ENCODE measurements at places on chromosomes 11 and 22.

DNA sequence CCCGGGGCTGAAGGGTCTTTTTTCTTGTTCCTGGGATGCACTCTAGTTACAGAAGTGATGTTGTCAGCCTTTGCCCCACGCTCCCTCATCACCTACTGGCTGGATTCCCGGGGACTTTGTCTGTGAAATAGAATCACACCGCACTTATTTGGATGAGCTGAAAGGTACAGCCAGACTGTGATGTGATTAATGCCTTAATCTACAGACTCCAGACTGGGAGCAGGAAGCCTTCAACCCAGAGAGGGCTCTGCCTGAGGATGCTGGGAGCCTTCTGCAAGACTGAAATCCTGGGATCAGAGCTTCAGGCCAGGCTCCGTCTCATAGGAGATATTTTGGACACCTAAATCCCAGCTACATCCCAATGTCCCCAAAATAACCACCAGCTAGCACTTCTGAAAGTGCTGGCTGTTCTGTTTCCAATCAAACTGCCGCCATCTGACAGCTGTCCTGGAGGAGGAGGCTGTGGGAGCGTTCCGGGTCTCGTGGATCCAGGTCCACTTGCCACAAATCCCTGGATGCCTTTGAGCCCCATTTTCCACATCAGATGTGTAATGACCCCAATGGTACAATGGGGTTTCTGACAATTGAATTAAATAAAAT is 688.5 kb downstream of the TBC1D22A start:
- no peak for DNase-seq

- DNase-seq = no peak
These were observed 21.6 kb upstream of the LMO1 start for GRCh38 chr11:8285228-8285627.

DNA sequence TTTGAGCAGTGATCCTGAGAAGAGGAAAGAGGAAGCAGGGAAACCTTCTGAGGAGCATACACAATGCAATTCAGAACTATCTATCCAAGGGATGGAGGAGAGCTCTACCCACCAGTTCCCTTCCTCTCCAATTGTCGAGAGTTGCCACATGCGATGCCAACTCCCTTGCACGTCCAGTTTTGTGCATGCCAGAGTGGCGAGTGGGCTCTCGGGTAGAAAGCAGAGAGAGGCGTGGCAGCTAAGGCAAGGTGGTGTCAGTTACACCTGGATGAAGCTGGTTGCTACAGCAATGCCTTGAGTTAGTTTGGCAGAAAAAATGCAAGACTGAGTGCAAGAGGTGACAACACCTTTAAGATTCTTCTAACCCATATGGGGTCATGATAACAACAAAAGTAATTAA is 420.4 kb upstream of the CCDC90B start:
- no peak for DNase-seq

GRCh38 chr22:42807185-42807584 is 49.9 kb downstream of the ARFGAP3 start:
- no peak for DNase-seq

GRCh38 chr11:66787934-66788758 is 55.1 kb upstream of the RCE1 start:
- DNase-seq = no peak

DNA sequence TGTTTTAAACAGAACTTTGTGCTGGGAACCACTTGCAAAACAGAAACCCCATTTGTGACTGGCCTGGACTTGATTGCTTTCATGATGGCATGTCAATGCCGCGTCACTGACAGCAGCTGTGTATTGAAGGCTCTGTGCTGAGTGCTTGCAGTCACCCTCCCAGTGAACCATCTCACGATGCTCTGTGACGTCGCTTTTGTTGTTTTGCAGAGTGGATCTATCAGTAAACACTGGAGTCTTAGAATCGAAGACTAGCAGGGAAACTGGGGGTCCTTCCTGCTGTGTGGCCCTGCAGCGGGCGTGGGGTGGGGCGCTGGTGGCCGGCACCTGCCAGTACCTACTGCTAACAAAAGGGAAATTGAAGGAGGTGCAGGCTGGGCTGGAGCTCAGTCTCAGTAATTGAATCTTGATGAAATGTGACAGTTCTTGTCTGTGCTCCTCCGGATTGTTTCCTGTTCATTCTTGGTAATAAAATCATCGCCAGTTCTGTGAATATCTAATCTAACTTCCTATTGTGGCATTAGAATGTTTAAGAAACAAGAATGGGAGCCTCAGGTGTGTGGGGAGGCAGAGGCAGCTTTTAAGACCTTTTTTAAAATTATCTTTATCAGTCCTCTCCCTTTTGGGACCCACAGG is 50.5 kb upstream of the PARVG start:
- DNase-seq = no peak

GRCh38 chr11:35029979-35030682 is 108.8 kb upstream of the CD44 start:
- DNase-seq = no peak

DNA sequence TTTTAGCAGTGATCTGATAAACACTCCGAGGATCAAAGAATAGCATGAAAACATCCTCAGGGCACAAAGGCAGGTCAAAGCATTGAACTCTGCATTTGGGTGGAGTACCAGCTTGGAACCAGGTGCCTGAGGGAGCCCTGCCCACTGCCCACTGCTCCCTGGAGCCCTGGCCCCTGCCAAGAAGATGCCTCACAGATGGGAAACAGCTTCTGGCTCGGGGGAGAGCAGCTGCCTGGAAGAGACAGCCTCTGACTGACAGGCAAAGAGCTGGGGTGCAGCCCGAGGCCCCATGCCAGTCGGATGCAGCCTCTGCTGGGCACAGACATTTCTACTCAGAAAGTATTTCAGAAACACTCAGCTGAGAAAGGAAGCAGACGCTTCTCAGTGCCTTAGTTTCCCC is 13.2 kb downstream of the LMO1 start:
- no peak for DNase-seq

- no peak for DNase-seq
These were observed 7.1 kb downstream of the DGCR2 start for GRCh38 chr22:19114984-19115552.

DNA sequence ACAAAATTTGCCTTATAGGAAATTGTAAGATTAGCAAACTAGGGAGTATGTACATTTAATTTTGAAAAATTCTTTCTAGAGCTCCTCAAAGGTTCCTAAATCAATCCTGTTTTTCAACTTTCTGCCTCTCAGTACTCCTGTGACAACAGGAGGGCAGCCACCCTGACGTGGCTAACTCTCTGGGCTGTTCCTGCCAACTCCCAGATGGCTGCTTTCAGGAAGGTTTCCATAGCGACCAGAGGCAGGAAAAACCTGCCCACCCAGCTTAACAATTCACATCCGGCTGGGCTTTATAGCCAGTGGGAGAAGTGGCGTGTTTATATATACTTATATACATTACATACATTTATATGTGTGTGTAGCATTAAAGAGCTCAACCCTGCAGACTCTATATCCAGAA is 26.5 kb downstream of the SGSM3 start:
- no peak for DNase-seq

- no peak for DNase-seq
These were observed 4.7 kb upstream of the KDM2A start for GRCh38 chr11:67114275-67114896.

DNA sequence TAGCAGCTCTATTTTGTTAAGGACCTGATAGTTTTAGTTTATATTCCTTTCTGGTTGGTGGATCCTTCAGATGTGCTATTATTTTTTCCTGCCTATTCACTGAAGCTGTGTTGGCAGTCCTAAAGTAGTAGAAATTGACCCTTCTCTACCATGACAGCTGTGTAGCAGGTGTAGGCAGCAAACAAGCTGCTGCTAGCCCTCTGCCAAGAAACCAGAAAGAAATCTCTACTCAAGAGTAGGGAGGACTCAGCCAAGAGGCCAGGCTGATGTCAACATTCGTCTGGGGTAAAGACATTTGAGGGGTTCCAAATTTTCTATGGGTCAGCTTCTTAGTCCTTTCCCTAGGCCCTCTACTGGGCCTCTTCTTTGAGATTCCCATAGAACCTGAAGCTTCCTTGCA is 51.2 kb downstream of the CSTF3 start:
- no peak for DNase-seq

- no peak for DNase-seq
These were observed 3.1 kb upstream of the PTS start for GRCh38 chr11:112223121-112223520.

GRCh38 chr11:74683279-74683871 is 47.9 kb downstream of the CHRDL2 start:
- no peak for DNase-seq

DNA sequence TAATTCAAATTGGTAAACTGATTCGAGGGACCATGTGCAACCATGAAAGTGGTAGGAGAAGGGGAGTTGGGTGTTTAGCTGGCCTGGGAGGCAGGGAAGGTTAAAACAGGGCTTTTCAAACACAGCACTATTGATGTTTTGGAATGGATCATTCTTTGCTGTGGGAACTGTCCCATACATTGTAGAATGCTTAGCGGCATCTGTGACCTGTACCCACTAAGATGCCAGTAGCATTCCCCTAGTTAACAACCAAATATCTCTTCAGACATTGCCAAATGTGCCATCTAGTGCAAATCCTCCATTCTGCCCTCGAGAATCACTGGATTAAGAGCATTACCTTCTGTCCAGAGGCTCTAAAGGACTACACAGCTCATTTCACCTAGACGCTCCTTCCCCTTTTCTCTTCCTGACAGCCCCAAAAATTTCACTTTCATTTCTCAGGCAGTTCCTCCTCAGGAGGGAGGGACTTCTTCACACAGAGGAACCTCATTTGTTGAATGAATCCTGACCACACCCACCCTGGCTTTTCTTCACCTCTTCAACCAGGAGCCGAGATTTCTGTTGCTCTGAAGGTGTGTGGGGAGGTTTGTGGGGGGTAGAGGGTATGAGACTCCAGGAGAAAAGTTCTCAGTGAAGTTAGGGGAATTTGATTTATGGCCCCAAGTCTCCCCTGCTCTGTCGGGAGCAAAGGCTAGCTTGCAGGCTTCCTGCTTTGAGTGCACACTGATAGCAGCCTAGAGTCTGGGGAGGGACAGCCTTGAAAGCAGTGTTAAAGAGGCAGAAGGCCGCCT is at the start of gene TRIM34:
Gene TRIM34 (plus strand): TSS at position 513 of the 791 bp plus-strand sequence. CDS start 7,331 bp downstream, outside the sequence.
- peak; percentile 89 for DNase-seq

DNA sequence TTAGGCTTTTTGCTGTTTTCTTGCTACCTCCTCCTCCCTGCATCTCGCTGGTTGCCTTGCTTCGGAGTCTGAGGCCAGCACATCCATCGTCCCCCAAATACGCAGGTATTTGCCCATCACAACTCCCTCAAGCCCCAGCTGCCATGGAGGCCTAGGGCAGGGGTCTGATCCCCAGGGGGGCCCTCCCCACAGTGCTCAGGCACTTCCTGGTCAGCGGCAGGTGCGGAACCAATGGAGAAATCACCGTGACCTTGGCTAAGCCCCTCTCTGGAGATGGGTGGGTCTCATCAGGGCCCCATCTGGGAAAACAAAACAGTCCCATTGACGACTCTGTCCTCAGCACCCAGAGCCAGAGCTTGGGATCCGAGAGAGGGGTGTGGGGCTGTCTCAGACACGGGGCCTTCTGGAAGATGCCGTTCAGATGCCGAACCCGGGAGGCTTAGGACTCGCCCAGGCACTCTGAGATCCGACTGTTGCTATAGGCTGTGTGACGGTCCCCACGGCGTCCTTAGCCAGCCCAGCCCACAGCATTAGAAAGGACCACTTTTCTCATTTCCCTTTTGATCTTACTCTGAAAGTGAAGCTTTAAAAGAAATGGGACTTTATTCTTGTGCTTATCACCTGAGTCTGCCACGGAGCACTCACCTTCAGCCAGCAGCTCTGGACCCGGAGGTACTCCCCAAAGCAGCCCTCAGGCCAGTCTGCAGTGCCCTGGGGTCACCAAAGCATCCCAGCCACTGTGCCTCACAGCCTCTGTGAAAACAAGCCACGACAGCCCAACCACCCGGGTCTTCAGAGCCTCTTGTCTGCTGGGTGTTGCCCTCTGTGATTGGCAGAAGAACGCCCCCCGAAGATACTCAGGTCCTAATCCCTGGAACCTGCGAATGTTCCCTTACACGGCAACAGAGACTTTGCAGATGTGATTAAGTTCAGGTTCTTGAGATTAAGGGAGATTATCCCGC is 61.2 kb upstream of the SLC22A12 start:
- no peak for DNase-seq

DNA sequence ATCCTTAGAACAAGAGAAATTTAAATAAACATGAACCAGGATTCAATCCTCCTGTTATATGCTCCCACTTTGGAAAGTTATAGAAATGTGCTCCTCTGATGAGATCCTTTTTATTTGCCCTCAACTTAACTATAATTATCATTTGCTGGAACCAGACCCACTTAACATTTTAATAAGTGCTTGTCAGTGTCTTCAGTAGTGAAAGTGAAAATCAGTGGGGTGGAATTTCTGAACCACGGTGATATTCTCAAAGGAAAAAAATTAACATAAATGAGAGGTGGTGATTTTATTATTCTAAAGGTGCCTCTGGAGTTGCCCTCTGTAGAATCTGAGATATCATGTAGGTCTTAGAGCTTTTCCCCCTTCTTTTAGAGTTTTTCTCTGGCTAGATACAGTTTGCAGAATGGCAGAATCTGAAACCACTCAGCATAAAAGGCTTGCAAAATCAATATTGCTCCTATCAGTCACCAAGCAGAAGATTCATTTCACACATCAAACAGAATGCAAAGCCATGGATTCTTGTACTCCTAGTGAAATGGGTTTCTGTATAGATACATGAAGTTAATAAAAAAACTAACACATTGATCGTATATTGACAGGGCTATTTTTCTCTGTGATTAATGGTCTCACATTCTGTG is 213.2 kb downstream of the LUZP2 start:
- DNase-seq = no peak

- no peak for DNase-seq
These were observed 150.3 kb downstream of the NECTIN1 start for GRCh38 chr11:119578521-119579191.

DNA sequence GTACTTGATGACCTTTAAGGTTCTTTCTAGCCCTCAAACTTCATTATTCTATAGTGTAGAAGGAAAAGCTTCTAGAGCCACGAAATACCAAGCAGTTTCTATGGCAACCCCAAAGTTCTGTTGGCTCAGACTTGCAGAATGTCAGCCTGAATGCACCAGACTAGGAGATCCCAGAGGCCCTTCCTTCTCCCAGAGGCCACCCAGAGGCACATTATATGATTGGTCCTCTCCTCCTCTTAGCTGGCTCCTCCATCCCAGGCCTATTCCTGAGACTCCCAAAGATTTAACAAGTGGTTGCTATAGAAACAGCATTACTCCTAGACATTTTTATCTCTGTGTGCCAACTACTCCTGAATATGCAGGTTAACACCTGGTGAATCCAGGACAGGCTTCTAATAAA is 69.2 kb upstream of the CCDC90B start:
- DNase-seq = no peak

DNA sequence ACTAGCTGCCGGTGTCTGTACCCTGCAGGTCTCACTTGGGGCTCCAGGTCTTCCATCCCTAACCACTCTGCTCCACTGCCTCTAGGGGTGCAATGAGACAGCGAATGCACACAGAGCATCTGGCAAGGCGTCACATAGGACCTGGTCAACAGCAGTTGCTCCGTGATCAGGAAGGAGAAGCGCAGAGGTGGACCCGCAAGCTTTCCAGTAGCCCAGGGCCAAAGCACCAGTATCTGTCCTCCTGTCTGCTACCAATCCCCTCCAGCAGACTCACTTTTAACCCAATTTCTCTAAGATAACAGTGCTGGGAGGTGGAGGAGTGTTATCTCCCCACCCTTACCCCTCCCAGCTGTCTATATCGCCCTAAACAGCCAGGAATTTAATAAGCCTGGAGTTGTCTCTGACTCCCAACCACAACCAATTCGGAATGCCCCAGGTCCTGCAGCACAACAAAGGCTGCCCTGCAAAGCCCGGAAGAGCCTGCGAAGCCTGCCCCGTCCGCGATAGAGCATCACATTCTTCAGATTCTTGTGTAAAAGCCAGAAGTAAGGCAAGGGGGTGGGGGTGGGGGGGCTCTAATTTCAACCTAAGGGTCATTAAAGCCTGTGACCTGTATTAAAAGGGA is 19.3 kb downstream of the MYH9 start:
- DNase-seq = no peak

- no peak for DNase-seq
These were observed 359.0 kb downstream of the LARGE1 start for GRCh38 chr22:33561149-33561807.

All from OCI-LY7 (cell line).